Mesenteric fat pad (tissue), 1 donor: ENCODE measurements at places on chromosomes 4 and X.

- no peak for DNase-seq
Observed at GRCh38 chr4:7873881-7874280, 65.8 kb downstream of the AFAP1 start.

DNA sequence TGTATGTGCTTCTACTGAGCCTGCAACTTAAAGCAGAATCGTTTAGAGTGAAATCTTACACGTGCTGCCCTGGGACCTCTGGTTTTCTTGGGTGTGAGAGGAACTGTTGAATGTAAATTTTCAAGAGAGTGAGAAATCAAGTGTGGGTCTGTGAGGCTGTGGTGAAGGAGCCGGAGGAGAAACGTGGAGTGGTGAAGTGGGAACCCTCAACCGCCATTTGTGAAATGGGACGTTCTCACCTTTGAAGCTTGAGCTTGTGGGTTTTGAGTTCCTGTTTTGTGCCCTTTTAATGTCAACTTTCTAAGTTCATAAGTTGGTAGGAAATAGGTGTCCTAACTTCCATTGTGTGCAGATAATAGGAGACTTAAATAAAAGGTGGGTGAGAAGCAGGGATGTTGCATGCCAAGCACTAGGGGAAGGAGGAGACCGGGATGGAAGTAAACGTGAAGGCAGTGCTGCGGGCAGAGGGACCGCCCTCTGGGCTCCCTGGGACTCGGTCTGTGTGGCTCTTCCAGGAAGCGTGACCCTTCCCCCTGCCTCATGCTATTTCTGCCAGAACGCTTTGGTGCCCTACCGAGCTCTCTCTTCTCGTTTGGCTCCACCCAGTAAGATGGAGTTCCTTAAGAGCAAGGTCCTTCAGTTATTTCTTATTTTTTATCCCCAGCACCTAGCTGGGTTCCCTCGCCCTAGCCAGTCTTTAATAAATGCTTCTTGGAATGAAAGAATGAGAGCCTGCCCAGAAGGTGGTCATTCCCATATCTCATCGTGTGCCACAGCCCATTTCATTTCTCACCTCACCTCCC is 56.0 kb downstream of the TMEM131L start:
- DNase-seq: no peak

GRCh38 chr4:70667740-70668535 is 1.6 kb upstream of the JCHAIN start:
- no peak for DNase-seq

GRCh38 chr4:183919141-183919540 is 14.0 kb downstream of the STOX2 start:
- no peak for DNase-seq

- no peak for DNase-seq
Observed at GRCh38 chr4:128907981-128908380, 98.5 kb downstream of the JADE1 start.

DNA sequence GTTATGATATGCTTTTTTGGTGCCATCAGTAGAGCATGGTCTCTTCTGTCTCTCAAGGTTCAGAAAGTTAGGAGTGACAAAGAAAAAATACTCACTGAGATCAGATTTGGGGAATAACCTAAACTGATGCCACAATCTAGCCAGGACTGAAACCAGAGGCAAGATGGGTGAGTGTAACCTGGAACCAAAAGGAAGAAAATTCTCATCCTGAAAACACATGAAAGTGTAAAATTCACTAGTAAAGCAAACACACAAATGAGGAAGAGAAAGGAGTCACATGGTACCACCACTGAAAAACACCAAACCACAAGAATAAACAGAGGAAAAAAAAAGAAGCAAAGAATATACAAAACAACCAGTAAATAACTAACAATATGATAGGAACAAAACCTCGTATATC is 96.4 kb downstream of the ANXA10 start:
- DNase-seq: no peak

GRCh38 chrX:69110116-69110530 is 55.1 kb downstream of the PJA1 start:
- no peak for DNase-seq

GRCh38 chr4:1797298-1797860 is 4.3 kb downstream of the FGFR3 start:
- DNase-seq: no peak

DNA sequence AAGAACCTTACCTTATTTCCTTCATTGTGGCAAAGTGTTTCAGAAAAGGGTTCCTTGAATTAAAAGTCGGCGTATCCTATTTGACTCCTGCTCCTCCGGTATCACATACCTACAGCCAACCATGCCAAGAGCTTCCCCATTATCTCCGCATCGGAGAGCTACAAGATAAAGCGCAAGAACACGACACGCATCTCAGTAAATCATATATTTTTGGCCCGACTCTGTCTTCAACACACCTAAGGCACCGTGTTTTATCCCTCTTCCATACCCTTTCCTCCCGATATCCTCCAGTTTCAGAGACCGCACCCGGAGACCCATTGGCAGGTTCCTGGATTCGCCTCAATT is 497 bp upstream of the THAP9 start:
- DNase-seq: no peak

- DNase-seq: no peak
Observed at GRCh38 chr4:86092684-86093083, 267.2 kb downstream of the MAPK10 start.

GRCh38 chr4:114487101-114487500 is 111.5 kb upstream of the UGT8 start:
- DNase-seq: no peak

- no peak for DNase-seq
Observed at GRCh38 chr4:173866322-173867026, 336.4 kb upstream of the HAND2 start.

DNA sequence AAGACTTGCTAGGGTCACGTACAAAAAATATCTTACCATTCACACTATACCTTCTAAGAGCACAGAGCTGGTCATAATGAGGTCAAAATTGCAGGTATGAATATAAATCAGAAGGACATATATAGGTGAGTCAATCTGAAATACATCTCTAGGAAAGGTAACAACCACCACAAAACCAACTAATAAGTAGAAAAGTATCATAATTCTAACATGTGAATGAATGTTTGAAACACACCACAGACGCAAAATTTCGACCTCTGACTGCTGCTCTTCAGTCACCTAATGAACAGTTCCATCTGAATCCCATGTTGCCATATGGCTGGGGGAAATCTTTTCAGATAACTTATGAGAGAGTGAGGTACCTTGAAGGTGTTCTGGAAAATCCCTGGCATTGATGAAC is 22.1 kb downstream of the STAP1 start:
- no peak for DNase-seq

- no peak for DNase-seq
Observed at GRCh38 chr4:133921280-133922195, 280.1 kb downstream of the PABPC4L start.
